Activated T-helper 1 cell treated with anti-CD3 and anti-CD28 coated beads, Interleukin-2, amount 50 U/mL, for 16 hours (primary cell): ENCODE measurements at places on chromosomes 7 and 10.

- no peak for DNase-seq
Observed at GRCh38 chr10:111429288-111430028, 352.6 kb downstream of the ADRA2A start.

- no peak for DNase-seq
Observed at GRCh38 chr7:40717242-40717641, 582.4 kb downstream of the SUGCT start.

- DNase-seq, result no peak
Observed at GRCh38 chr10:23914641-23915040, 294.3 kb upstream of the KIAA1217 start.

- no peak for DNase-seq
Observed at GRCh38 chr7:54556121-54556520, 13.9 kb downstream of the VSTM2A start.

DNA sequence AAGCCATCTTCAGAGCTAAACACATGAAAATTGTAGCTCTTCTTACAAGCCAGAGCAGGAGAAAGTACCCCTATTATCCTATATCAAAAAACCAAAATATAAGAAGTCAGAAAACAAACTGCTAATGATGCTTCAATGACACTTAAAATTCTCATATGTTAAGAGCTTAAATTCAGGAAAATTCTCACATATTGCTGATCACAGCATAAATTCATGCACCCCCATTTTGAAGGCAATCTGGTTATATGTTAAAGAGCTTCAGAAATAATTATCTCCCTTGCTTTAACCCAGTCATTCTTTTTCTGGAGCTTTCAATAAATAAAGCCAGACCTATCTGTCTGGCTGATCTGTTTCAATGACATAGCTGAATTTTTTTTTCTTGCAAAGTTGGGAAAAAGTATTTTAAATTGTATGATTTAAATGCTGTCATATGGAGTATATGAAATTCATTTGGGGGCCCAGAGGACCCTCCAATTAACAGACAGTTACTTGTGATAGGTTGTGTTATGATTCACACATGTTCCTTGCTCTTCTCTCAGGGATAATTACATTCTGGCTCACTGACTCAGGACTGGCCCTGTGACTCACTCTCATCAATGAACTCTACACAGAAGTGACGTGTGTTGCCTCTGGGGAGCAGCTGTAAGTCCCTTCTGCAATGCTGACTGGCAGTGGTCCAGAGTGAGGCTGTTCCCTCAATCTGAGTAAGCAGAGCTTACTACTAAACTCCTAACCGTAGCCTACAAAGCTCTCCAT is 85.2 kb downstream of the HGF start:
- no peak for DNase-seq

DNA sequence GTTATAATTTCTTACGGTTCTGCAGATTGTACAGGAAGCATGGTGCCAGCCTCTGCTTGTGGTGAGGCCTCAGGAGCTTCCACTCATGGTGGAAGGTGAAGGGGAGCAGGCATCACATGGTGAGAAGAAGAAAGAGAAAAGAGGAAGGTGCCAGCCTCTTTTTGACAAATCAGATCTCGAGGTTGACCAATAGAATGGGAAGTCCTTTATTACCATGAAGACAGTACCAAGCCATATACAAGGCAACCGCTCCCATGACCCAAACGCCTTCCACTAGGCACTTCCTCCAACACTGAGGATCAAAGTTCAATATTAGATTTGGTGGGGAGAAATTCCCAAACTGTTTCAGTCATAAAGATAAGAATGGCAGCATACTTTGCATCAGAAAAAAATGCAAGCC is 502.8 kb downstream of the GLRX3 start:
- no peak for DNase-seq

DNA sequence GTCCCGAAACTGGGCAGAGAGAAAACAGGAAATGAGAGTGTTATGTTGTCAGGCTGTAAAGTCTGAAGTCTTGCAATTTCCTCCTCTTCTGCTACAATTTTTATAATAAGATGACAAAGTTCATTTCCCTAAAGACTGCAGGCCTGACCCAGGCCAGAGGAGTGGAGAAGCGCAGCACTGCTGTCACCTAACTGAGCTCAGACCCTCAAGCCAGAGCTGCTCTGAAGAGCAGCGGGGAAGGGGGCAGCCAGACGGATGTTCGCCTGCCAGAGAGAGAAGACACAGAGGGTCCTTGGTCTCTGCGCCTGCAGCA is 12.6 kb upstream of the AOAH start:
- DNase-seq, result no peak

- DNase-seq, result no peak
Observed at GRCh38 chr10:103849880-103850571, 5.3 kb downstream of the SH3PXD2A start.

DNA sequence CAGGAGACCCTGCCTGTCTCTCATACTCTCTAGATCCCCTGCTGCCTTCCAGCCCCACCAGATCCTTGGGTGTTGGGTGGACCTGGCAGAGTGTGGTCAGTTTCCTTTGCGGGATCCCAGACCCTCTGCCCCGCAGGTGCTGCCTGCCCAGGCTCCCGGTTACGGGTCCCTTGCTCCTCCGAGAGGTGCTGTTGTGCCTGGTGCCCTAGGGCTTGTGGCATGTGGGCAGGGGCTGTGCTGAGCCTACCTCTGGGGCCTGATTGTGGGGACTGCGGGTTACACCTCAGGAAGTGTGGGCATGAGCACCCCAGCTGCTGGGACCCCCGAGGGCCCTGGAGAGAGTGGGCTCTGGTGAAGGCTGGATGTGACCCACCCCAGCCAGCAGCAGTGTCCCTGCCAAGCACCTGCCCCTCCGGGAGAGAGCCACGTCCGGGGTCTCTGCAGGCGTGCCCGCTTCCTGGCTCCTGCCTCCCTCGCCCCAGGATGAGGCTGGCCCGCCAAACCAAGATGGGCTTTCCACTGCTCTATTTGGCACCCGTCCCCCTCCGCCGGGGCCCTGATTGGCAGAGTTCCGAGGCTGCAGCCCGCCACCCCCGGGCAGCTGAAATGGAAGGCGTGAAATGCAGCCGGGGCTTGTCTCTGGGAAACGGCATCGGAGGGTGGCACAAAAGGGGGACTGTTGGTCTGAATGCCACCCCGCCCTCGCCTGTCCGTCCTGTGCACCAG is 17.0 kb downstream of the CLIP2 start:
- no peak for DNase-seq

- DNase-seq, result no peak
Observed at GRCh38 chr7:133805426-133805825, 321.7 kb upstream of the LRGUK start.

DNA sequence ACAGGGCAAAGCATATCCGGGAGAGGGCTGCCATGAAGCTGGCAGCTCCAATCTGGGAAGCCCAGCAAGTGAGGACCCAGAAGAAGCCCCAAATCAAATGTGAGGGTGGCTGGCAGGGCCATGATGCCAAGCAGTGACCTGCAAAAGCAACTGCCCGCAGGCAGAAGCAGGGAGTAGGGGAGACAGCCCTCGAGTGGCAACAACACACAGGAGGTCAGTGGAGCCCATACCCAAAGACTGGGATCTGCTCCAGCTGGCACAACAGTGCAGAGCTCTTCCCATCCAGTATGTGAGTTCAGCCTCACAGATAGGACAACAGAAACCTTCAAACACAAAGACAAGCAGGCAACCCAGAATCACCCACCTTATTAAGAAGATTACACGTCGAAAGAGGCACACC is 45.0 kb downstream of the GRID1 start:
- DNase-seq, result no peak

GRCh38 chr7:149210551-149210950 is 15.2 kb downstream of the ZNF282 start:
- DNase-seq, result no peak

DNA sequence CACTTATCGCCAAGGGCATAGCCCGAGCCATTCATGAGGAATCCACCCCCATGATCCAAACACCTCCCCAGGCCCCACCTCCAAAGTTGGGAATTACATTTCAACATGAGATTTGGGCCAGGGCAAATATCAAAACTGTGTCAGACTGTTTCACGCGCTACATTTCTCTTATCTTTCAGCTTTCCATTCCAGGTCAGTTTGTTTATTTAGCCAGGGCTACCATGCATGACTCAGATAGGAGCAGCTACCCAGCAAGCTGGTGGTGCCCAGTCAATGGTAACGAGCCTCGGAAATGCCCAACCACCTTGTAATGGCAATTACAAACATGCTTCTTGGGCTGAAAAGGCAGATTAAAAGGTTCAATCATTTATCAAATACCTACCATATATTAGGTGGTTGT is 43.6 kb upstream of the BAMBI start:
- no peak for DNase-seq

- no peak for DNase-seq
Observed at GRCh38 chr7:141558544-141559183, 7.5 kb downstream of the AGK start.

- no peak for DNase-seq
Observed at GRCh38 chr7:110988890-110989501, 101.9 kb upstream of the LRRN3 start.

GRCh38 chr7:95527033-95527775 is 41.5 kb downstream of the ASB4 start:
- no peak for DNase-seq

- DNase-seq, result no peak
Observed at GRCh38 chr10:129870474-129870757, 93.7 kb downstream of the EBF3 start.

GRCh38 chr10:55630491-55631056 is 730.5 kb downstream of the ZWINT start:
- no peak for DNase-seq

GRCh38 chr10:80408242-80409101 is at the start of gene PRXL2A:
TSS of gene PRXL2A (plus strand) at chr10:80408551. CDS start at chr10:80420468, 11,917 bp downstream.
- DNase-seq, result peak; percentile 56

DNA sequence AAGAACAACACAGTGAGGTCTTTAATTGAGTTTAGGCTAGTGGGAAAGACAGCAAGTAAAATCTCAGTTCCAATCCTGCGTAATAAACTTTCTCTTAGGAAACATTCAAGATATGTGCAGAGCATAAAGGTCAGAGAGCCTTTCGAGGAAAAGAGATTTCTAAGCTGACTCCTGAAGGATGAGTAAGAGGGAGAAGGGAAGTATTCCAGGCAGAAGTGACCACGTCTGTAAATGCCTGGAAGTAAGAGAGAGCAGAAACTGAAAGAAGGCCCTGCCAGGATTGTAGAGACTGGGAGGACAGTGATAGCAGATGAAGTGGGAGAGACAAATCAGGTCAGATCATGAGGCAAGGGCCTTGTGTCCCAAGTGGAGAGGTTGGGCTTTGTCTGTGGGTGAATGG is 41.8 kb downstream of the PNLIPRP3 start:
- no peak for DNase-seq

- DNase-seq, result no peak
Observed at GRCh38 chr7:99308461-99309074, 17.1 kb upstream of the ARPC1A start.

- peak; percentile 1 for DNase-seq
Observed at GRCh38 chr10:29736366-29737073, 101.7 kb upstream of the SVIL start.

GRCh38 chr10:68553138-68553537 is 7.0 kb upstream of the TET1 start:
- no peak for DNase-seq

GRCh38 chr10:63072951-63073350 is 60.2 kb upstream of the NRBF2 start:
- DNase-seq, result no peak

DNA sequence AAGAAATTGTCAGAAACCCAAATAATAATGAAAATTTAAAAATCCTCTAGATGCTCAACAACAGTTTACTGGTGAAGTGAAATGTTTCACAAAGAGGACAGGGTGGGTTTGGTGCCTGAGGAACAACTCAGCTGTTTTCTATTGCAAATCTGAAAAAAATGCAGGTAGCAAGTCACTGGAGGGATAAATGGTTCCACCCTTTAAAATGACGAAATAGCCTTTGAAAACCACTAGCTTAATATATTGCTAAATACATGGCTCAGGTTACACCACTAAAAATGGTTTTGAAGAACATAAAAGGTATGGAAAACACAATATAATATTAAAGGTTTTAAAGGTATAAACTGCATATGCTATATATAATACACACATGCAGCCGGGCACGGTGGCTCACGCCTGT is 69.5 kb downstream of the LMBR1 start:
- DNase-seq, result no peak
